Activated naive CD4-positive, alpha-beta T cell treated with anti-CD3 and anti-CD28 coated beads, Interleukin-2, amount 10 ng/mL, durations not matched to agents 7 days and 5 days (primary cell): ENCODE measurements at places on chromosomes 16 and 17.

DNA sequence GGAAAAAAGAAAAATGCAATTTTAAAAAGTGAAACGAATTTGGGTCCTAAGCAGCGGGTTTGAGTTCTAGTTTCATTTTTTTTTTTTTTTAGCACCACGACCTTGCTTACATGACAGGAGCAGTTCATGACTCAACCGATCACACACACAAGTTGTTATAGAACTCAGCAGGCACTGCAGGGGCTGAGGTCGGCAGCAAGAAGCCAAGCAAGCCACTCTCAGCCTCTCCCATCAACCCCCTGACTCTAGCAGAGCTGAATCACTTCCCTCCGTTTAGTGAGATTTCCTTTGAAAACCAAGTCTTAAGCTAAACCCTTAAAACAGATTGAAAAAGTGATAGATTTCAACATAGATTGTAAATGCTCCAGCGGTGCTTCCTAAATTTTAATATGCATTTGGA is 520.8 kb downstream of the HAPSTR1 start:
- no peak for DNase-seq

GRCh38 chr17:15143524-15143923 is 121.6 kb downstream of the PMP22 start:
- DNase-seq = no peak

DNA sequence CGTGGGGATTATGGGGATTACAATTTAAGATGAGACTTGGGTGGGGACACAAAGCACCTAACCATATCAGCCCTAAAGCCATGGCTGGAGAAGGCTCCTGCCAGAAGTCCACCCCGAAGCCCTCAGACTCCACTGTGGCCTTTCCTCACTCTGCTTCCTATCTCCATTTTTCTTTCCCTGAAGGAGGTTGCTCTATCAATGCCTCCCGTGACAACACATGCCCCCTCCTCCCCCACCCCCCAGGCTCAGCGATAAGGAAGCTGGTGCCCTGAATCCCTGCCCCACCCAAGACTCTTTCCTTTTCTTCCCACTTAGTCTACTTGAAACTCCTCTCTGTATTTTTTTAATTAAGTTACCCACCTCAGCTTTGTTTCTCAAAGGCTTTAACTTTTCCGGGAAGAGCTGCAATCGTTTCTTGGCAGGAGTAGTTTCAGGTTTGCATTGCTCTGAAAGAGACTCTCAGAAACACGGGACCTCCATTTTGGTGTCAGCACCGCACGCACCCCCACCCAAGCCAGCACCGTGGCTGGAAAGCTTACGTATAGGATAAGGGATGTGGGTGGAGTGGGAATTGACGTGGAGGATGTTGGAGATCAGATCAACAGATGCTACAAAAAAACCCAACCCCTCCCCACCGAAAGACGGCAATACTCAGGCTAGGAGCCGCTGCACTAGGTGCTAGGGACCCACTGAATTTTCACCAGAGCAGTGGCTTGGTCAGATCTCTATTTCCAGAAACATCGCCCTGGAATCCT is 15.2 kb upstream of the CA4 start:
- DNase-seq = peak; percentile 48

- no peak for DNase-seq
Measured at GRCh38 chr17:77160091-77160874, 19.5 kb downstream of the SEC14L1 start.

- no peak for DNase-seq
Measured at GRCh38 chr17:79706931-79707850, 23.6 kb upstream of the ENPP7 start.
